ENCODE measurements at places on chromosomes 4 and X.

DNA sequence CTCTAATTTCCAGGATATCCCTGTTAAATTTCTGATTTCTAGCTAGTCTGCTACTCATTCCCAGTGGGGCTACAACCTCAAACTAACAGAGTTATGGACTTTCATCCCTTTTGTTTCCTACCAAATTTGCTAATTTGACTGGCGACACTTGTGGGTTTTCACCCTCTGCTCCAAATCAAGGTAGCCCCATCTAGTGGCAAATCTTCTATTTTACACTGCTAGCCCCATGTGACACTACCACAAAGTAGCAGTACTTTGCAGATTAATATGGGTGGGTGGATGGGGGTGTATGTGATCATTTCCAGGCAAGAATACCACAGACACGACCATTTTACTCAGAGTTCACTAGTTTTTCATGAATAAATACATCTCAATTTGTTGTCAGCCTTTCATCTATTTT, 150.3 kb downstream of the MSL3 start:
- no peak for DNase-seq

GRCh38 chrX:54066841-54067240, 22.6 kb upstream of the PHF8 start:
- DNase-seq = no peak

GRCh38 chrX:39630344-39630743, 467.4 kb downstream of the BCOR start:
- DNase-seq = no peak

DNA sequence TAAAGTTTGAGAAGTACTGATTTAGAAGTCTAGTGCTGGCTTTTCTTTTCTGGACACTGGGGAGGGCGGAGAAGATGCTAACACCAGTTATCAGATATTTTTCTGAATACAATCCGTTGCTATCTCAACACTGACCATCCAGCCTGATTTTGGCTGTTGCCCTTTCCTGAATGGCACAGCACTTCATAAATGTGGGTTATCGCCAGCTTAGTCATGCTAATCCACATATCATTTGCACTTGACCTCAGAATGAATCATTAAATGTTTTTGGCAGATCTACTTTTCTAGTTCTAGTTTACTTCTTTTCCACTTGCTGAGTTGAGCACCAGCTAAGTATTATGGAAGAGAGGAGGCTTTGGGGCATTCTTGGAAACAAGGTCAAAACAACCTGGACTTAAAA, 60.8 kb upstream of the ESX1 start:
- no peak for DNase-seq

DNA sequence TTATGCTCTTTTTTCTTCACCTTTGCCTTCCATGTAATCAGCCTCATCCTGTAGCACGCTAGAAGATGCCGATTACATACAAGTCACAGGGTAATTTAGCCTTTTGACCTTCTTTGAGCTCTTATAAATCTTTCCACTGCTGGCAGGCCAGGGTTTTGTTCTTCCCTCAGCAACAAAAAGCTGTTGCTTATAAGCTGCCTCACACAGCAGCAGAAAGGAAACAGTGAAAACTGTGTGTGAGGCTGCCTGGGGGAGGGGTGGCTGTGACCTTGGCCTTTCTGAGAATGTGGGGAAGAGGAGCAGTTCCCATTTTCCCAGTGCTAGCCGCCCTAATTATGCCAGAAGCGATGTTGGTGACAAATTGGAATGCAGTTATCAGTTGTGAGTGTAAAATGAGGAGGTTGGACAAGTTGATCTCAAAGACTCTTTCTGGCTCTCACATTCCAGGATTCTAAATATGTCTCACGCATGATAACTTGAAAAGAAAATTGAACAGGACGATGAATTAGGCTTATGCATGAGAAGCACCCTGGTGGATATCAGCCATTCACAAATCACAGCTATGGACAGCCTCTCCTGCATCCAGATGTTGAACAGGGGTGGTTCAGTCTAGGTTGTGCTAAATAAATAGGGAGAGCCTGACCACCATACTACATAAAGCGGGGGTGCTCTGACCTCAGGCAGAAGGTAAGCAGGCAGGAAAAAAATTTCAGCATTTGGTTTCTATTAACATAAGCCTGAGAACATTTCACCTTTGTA, 25.7 kb downstream of the SLITRK2 start:
- DNase-seq = no peak

DNA sequence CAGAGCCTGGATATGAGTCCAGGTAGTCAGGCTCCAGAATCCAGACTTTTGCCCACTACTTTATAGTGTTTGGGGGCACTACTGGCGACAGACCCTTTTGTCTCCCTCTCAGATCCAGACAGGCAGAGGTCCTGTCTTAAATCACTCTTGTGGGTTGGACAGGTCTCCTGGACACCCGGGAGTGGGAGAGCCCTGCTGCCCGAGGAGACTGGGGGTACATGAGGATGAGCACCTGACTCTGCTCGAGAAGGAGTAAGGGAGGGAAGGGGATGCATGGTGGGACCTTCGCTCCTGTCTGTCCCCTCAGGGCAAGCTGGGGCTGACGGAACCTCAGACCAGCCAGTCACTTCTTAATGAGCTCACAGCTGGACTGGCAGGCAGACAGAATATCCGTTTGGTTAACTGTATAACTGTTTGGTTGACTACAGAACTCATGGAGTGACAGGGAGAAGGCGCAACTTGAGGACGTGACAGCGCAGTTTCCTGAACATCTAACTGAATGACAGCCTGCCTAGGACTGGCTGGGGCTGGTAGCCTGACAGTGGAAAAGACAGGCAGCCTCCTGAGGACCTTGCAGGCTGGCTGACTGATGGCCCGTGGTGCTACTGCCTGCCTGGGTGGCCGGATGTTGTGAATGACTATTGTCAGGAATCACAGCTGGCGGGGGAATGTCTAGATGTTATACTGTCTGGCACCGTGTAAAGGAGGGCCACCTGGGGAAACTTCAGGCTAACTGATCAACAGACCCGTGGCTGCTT, 1.6 kb upstream of the SUV39H1 start:
- DNase-seq = no peak

- DNase-seq = no peak
Measured at GRCh38 chr4:130056286-130056685, 960.3 kb downstream of the C4orf33 start.

- DNase-seq = no peak
Measured at GRCh38 chr4:40322811-40323210, 12.3 kb upstream of the CHRNA9 start.

DNA sequence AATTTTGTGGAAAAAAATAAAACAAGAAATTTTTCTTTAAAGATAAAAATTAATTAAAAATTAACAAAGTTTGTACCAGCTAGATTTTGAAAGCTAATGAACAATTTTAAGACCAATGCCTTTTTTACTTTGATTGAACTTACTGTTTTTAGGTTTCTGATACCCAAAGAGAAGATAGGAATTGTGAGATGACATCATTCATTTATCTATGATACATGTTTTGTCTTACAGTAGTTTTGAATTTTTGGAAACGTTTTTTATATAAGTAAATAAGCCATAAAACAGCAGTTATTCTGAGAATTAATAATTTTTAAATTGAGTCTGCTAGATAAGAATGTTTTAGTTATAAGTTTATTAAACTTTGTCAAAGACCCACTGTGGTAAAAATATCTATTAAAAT, 65.0 kb upstream of the GPR174 start:
- no peak for DNase-seq

DNA sequence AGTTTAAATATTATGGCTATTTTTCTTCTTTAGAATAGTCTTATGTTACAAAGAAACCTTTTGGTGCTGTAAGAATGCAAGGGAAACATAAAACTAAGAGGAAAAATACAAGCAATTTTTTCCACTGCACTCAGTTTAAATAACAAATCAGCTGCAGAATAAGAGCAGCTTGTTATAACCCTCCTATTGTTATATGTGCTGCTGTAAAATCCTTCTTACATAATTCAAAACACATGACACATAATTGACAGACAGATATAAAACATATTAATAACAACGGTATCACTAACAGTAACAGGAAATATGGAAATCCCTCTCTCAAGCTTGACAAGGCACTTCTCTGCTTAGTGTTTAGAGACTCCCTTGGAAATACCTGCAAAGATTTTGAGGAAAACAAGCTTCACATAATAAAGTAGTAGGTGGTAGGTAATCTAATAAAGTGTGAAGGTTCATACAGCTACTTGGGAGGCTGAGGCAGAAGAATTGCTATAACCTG, 385.3 kb upstream of the HS3ST1 start:
- no peak for DNase-seq

GRCh38 chrX:119919835-119920585, 23.5 kb downstream of the NKAP start:
- DNase-seq = no peak

- no peak for DNase-seq
Measured at GRCh38 chr4:38979081-38979480, 53.1 kb downstream of the TMEM156 start.

Data from stimulated activated CD8-positive, alpha-beta memory T cell treated with anti-CD3 and anti-CD28 coated beads, Interleukin-4, amount 100 ng/mL, for 24 hours (primary cell).